NCI-H1930 (cell line): ENCODE measurements at places on chromosomes 3 and 15.

GRCh38 chr3:86785386-86785785 is 205.6 kb downstream of the VGLL3 start:
- no peak for DNase-seq

- DNase-seq = no peak
Measured at GRCh38 chr3:165642761-165643420, 194.3 kb downstream of the BCHE start.

DNA sequence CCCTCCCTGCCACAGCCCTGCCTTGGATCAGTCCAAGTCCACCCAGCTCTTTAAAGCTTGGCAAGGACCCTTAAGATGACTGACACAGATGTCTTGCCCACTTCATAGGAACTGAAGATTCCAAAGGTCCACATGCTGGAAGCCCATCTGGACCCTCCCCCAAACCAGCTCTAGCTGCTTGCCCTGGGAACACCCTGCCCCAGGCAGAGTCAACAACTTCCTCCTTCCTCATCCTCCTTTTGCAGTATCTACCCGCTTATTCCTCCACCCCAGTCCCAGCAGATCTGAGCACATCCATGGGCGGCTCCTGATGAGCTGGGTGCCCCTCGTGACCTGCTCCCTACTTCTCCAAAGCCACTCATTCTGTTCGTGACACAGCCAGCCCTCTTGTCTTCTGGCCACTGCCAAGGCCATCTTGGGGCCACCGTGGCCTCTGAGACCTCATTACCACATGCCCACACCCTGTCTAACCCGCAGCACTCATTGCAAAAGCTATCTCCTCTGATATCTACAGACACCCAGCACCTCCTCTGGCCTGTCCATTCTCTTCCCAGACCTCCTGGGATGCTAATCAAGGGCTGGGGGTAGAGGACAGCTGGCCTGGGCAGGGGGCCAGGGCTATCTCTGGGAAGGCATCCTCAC is 2.0 kb upstream of the PFKFB4 start:
- DNase-seq = no peak

DNA sequence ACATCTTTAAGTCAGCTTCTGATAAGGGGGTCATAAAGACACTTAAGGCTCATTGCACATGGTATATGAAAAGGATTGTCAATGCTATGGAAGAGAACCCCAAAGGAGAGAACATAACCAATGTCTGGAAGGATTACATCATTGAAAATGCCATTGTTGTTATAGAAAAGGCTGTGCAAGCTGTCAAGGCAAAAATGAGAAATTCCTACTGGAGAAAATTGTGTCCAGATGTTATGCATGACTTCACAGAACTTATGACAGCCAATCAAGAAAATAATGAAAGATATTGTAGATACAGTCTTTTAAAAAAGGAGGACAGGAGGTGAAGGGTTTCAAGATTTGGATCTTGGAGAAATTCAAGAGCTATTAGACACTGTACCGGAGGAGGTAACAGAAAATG is 96.3 kb upstream of the MBNL1 start:
- no peak for DNase-seq

GRCh38 chr3:62318365-62318751 is 55.0 kb downstream of the FEZF2 start:
- DNase-seq = no peak

- DNase-seq = no peak
Measured at GRCh38 chr3:185623939-185624665, 38.0 kb downstream of the SENP2 start.
